ENCODE measurements at places on chromosomes 5 and 9. TPM values are rescaled to one million over a fixed set of nuclear protein-coding genes. Genes with fewer than 3 reads are reported as not detected.
A peak's percentile ranks its signal among the peaks of the same experiment; 100 is the strongest.

Gene SHLD3
- total RNA-seq, result 3.1 TPM

Gene FASTKD3
- total RNA-seq, result 17.0 TPM

DNA sequence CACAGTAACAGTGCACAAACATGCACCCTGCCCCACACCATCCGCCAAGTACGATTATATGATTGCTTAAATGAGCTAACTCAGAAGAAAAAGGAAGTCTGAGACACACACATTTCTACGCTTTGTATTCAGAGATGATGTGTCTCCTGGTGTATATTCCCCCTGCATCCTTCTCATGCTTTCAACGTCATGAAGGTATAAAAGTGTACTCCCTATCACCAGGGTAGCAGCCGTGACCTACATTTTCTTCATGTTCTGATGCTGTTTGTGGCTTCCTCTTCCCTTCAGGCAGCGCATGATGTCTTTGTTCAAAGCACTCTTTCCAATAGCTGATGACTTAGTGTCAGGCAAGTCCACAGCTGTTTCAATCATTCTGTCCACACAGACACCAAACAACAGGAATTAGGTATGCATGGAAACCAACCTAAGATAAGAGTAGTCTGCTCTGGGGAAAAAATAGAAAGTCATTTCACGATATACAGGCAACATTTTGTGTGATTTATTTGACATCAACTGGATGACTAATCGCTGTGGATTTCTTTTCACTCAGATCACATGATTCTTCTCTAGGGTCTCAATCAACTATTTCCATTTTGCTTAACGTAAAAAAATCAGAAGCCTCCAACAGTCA, 269.4 kb upstream of the PTGER4 start:
- peak; percentile 19 for DNase-seq

DNA sequence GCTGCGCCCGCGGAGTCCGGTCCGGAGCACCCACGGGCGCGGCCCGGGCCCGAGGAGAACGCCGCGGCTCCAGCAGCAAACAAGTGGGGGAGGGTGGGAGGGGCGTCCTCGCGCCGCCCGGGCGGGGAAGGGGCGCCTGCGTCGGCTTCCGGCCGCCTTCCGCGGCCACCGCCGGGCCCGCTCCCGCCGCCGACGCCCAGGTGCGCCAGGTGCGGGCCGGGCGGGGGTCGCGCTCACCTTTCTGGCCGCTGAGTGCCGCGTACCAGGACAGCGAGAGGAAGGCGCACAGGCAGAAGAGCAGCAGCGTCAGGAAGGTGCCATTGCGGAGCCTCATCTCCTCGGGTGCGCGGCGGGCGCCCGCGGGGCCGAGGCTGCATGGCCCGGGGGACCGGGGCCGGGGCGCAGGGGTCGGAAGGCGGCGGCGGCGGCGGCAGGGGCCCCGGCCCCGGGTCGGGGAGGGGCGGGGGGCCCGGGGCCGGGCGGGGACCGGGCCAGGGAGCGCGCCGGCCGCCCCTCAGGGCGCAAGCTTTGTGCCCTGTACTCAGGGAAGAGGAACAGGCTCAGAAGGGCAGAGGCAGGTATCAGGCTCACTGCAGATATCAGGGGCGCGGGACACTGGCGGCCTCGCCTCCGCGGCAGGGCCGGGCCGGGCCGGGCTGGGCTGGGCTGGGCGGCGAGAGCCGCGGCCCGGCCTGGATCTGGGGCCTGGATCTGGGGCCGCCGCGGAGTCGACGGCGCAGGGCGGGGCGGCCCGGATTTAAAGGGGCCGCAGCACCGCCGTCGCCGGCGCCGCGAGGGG, at the start of gene MGAT4B:
Gene MGAT4B, minus strand, starts transcription at position 617 of the 799 bp plus-strand sequence. Its CDS starts 283 bp downstream, at position 334.
- no peak for DNase-seq

GRCh38 chr9:86794391-86795046, 152.8 kb downstream of the GAS1 start:
- no peak for DNase-seq

GRCh38 chr5:32754284-32754683, 43.2 kb downstream of the NPR3 start:
- no peak for DNase-seq

Gene NMUR2
- not detected for total RNA-seq

DNA sequence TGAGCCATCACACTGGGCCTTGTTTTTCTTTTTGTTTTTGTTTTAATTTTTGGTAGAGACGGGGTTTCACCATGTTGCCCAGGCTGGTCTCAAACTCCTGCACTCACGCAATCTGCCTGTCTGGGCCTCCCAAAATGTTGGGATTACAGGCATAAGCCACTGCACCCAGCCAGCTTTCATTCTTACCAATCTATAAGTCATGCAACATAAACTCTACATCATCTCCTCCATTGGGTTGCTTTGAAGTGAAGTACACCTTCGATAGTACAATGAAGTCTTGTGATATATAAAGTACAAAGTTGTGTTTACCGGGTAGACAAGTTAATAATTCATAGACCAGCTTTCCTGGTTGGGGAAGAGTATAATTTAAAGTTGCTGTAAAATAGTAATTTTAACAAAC, 8.8 kb upstream of the CDK7 start:
- DNase-seq, result no peak
